Left hindlimb (tissue), 1 donor: ENCODE measurements at places on chromosomes 5 and 9.

- DNase-seq, result no peak
Observed at GRCh38 chr9:91694081-91694870, 255.8 kb downstream of the ROR2 start.

DNA sequence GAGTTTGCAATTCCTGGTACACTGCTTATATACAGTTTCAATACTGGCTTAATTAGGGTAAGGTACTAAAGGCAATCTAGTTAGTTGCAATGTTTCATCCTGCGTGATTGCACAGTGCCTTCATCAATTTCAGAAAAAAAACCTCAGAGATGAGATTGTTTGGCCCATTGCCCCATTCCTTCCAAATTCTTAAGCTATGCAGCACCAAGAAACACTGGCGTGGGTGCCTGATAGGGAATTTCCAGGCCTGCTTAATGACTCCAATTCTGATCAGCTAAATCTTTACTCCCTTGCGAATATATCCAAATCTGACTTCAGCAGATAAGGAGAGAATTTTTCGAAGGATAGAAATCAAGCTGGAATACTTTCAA lies 35.9 kb upstream of the GAS1 start:
- DNase-seq, result no peak

- DNase-seq, result no peak
Observed at GRCh38 chr9:135971111-135971766, 10.1 kb upstream of the UBAC1 start.

- no peak for DNase-seq
Observed at GRCh38 chr9:136899196-136899595, 12.9 kb downstream of the TRAF2 start.

GRCh38 chr5:171537070-171537849 lies 117.8 kb downstream of the FGF18 start:
- no peak for DNase-seq

DNA sequence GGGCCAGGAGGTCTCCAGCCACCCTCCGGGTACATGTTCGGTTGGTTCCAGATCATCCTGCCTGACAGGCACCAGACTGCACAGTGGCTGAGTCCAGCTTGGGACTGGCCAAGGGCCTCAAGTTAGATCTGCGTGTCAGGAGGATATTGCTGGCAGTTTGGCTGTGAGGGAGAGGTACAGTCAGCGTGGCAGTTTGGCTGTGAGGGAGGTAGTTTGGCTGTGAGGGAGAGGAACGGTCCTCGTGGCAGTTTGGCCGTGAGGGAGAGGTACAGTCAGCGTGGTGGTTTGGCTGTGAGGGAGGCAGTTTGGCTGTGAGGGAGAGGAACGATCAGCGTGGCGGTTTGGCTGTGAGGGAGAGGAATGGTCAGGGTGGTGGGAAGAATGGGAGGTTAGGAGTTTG lies 39.0 kb downstream of the CACNA1B start:
- no peak for DNase-seq

- no peak for DNase-seq
Observed at GRCh38 chr5:149679876-149680809, 50.0 kb upstream of the PPARGC1B start.

- no peak for DNase-seq
Observed at GRCh38 chr5:114054594-114054993, 307.3 kb upstream of the KCNN2 start.

GRCh38 chr5:149795360-149795759 lies 65.2 kb downstream of the PPARGC1B start:
- no peak for DNase-seq

DNA sequence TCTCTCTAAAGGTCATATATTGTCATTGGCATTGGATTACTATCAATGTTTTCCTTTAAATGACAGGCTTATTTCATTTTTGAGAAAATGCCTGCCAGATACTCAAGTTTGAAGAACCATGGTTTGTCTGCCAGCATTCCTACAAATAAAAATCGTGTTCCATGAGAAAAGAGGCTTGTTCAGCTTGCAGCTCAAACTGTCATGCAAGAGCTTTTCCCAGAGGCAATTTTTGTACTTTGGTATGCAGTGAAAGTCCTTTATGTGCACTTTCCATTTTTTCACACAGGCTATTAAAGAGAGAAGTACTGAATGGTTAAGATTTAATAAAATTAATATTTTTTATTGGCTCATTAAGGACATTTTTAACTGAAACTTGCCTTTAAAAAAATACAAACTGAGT lies 110.4 kb downstream of the FBXO4 start:
- DNase-seq, result no peak
